ENCODE measurements at places on chromosomes 13 and 19.

DNA sequence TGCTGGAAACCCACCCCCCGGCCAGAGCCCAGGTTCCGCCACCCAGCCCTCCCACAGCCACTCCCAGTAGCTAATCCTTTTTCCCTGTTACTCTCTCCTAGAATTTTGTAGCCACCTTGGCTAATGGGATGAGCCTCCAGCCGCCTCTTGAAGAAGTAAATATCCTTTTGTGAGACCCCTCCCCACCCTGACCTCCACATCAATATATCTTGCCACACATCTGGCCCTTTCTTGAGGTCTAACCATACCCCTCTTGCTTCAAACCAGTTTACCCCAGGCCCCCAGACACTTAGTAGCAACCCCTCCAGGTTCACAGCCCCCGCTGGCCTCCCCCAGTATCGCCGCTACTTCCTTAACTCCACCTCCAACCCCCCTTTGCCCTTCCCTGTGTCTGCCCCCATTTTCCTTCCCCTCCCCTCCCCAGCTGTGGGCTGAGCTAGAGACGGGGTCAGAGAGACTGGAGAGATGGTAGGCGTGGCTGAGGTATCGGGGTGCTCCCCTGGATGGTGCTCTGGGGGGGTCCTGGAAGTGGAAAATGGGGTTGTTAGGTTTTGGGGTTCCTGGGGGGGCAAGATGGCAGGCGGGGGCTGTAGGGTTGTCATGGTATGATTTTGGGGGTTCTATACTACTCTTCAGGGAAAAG lies 2.8 kb downstream of the PRMT1 start:
- H3K27me3 ChIP-seq = no peaks in the 10 kb centered on the region
- peaks cover 40% of the 10 kb centered on the region for H3K36me3 ChIP-seq
- DNase-seq = no peak
- H3K4me1 ChIP-seq = no peaks in the 10 kb centered on the region
- peak overlapping the region; percentile 26 for H3K4me3 ChIP-seq

GRCh38 chr13:81171065-81171647 lies 830.2 kb upstream of the SPRY2 start:
- no peaks in the 10 kb centered on the region for H3K4me1 ChIP-seq
- DNase-seq = no peak
- H3K4me3 ChIP-seq = no peak overlapping the region

- no peaks in the 10 kb centered on the region for H3K36me3 ChIP-seq
- no peaks in the 10 kb centered on the region for H3K4me1 ChIP-seq
- H3K4me3 ChIP-seq = no peak overlapping the region
- no peak for DNase-seq
- H3K27ac ChIP-seq = no peak overlapping the region
These were observed 2878.3 kb upstream of the PCDH20 start for GRCh38 chr13:64293923-64294322.

DNA sequence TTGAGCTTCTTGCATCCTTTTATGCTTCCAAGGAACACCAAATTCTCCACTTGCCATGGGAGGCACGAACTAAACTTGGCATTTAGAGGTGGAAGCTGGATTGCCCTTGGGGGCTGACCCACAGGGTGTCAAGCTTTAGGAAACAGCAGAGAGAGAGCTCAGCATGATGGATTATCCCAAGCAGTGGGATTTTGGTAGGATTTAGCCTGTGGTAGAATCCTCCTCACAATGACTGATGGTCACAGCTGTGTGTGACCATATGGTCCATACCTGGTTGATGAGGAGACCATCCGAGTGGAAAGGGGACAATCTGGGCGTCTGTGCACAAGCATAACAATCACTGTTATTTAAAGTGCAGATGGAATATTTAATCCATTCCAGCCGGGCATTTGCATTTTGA lies 40.1 kb upstream of the PSG9 start:
- H3K27me3 ChIP-seq = no peaks in the 10 kb centered on the region
- no peak for DNase-seq
- H3K4me3 ChIP-seq = no peak overlapping the region
- H3K36me3 ChIP-seq = no peaks in the 10 kb centered on the region

- peaks cover 94% of the 10 kb centered on the region for H3K36me3 ChIP-seq
- H3K4me3 ChIP-seq = no peak overlapping the region
- no peaks in the 10 kb centered on the region for H3K4me1 ChIP-seq
- H3K27me3 ChIP-seq = no peaks in the 10 kb centered on the region
- DNase-seq = no peak
These were observed 24.6 kb downstream of the MAU2 start for GRCh38 chr19:19345232-19345631.

Measured in right atrium auricular region (tissue), 2 donors.